ENCODE measurements at places on chromosomes 5 and 9.

- DNase-seq = no peak
Observed at GRCh38 chr9:31744589-31744988, 639.9 kb upstream of the ACO1 start.

GRCh38 chr5:129496864-129497595 is 36.9 kb downstream of the ADAMTS19 start:
- DNase-seq = no peak

DNA sequence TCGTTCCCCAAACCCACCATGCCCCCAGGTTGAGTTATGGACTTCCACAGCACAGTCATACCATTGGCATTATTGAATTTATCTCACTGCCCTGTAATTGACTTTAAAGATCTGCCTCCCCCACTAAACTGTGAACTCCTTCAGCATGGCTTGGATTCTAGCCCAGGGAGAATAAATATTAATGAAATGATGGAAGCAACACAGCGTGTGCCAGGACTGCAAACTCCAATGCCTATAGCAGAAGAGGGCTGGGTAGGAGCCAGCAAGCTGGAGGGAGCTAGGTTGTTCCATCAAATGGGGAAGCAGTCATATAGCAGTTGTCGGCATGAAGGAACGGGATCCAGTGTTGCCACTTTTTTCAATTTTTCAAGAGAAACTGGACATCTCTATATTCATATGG is 69.0 kb upstream of the MSX2 start:
- no peak for DNase-seq

- DNase-seq = no peak
Observed at GRCh38 chr5:172402531-172403188, 51.7 kb downstream of the SH3PXD2B start.

- peak; percentile 65 for DNase-seq
Observed at GRCh38 chr5:56838409-56839039, 23.2 kb downstream of the MAP3K1 start.

DNA sequence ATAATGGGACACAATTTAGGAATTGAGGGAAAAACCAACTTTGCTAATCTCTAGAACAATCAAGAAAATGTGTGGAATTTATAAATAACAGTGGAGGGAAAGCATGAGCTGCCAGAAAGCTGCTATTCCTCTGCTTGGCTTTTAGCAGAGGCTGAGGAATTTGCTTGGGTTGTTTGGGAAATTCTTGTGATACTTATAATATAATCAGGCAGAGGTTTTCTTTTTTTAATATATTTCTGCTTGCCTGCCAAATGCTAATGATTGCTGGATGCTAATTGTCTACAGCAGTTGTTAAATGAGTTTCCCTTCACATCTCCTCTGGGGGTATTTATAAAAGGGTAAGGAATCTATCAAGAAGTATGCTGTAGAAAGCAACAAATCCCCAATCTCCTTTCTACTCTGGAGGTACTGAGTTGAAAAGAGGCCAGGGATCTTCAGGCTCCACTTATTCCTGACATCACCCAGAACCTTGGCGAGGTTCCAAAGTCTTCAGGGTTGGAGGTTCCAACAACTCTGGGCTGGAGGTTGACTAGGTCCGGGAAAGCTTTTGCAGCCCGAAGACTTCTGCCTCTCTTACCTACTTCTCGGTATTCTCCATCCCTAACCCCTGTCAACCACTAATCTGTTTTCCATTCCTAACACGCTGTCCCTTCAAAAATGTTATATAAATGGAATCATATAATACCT is 60.4 kb upstream of the TMED7 start:
- DNase-seq = no peak

GRCh38 chr9:88697764-88698432 is 162.9 kb downstream of the NXNL2 start:
- DNase-seq = no peak

DNA sequence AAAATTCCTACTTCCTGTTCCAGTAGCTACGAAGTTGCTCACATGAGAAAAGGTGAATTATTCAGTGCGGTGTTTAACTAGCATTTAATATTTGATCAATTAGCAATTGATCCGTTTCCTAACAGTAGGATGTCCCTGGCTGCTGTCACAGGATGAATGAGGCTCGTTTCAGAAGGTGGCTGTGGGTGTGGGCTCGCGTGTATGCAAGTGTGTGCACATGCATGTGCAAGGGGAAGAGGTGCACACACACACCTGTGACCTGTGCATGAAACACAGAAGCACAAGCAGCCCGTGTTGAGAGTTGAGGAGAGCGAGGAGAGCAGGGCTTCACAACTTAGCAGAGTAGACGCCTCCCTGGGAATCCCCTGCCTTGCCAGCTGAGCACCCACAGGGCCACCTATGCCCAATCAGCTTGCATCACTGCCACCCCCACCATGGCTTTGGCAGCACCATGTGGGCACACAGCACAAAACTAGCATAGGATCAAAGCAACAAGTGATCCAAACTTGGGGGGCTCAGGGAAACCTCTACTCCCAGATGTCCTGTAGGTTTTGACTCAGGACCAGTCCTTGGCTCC is 107.2 kb downstream of the C5orf15 start:
- DNase-seq = no peak

DNA sequence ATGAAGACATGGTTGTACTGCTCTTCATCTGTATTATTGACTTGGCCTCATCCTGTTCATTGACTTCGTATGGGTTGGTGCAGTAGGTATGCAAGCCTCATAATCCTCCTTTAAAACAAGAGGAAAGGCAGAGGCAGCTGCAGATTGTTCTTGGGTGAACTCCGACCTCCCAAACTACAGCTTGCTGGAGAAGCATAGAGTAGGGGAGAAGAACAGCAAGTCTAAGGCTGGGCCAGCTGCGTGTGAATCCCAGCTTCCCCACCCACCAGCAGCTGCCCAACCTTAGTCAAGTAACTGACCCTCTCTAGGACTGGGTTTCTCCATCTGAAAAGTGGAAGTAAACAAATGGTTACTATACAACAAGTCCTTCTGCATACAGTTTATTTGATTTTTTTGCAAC is 114.5 kb upstream of the WWC1 start:
- DNase-seq = no peak

GRCh38 chr5:94702729-94703128 is 84.3 kb downstream of the SLF1 start:
- no peak for DNase-seq

DNA sequence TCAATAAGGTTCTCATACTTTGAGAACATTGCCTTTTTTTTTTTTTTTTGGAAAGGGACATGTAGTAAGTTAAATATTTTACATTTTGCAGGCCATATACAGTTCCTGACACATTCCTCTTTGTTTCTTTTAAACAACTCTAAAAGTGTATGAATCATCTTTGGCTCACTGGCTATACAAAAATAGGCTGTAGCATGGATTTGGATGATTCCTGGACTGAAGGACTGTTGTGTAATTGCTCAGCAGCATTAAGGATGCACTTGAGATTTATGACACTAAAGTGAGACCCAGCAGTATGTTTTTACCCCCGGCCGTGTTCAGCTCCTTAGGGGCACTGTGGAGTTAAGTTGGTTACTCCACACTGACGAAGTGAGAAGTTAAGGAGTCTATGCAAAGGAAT is 41.3 kb downstream of the VPS13A start:
- DNase-seq = no peak

Measured in NCI-H748 treated with DMSO at 0.1 percent for 48 hours (cell line).